ENCODE measurements at places on chromosomes 2 and 18. TPM values are rescaled to one million over a fixed set of nuclear protein-coding genes. Genes with fewer than 3 reads are reported as not detected.

GRCh38 chr2:1707771-1708418, 36.4 kb downstream of the PXDN start:
- no peaks in the 10 kb centered on the region for H3K36me3 ChIP-seq
- no peaks in the 10 kb centered on the region for H3K4me1 ChIP-seq
- no peak overlapping the region for H3K27ac ChIP-seq
- DNase-seq, result no peak
- peaks cover 1% of the 10 kb centered on the region for H3K27me3 ChIP-seq

- no peaks in the 10 kb centered on the region for H3K4me1 ChIP-seq
- no peaks in the 10 kb centered on the region for H3K27me3 ChIP-seq
- H3K27ac ChIP-seq, result no peak overlapping the region
- H3K4me3 ChIP-seq, result no peak overlapping the region
Observed at GRCh38 chr2:187689372-187689771, 135.1 kb upstream of the TFPI start.

DNA sequence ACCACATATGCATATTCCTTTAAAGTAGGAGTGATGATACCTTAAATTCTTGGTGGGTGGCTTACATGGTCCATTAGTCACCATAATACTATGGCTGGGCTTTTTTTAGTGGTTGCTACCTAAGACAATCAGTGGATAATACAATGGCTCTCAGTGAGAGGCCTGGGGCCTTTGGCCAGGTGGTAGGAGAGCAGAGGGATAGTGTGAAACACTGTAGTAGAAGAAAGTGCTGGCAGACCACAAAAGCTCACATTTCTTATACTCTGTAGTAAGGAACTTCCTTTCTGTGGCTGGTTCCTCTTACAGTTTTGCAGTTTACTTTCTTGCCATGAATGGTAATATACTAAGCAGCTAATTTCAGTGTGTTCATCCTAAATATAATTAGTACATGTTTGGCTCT, 583.5 kb downstream of the XIRP2 start:
- no peaks in the 10 kb centered on the region for H3K4me1 ChIP-seq
- H3K27me3 ChIP-seq, result no peaks in the 10 kb centered on the region

EGR4 gene
- total RNA-seq, result not detected

MC2R gene
- not detected for total RNA-seq

DRC1 gene
- 0.07 TPM for total RNA-seq

Measured in HepG2 (cell line).